ENCODE measurements at places on chromosomes 6 and 20.

GRCh38 chr20:14829906-14830305 is 492.5 kb upstream of the FLRT3 start:
- peak; percentile 34 for ATAC-seq

DNA sequence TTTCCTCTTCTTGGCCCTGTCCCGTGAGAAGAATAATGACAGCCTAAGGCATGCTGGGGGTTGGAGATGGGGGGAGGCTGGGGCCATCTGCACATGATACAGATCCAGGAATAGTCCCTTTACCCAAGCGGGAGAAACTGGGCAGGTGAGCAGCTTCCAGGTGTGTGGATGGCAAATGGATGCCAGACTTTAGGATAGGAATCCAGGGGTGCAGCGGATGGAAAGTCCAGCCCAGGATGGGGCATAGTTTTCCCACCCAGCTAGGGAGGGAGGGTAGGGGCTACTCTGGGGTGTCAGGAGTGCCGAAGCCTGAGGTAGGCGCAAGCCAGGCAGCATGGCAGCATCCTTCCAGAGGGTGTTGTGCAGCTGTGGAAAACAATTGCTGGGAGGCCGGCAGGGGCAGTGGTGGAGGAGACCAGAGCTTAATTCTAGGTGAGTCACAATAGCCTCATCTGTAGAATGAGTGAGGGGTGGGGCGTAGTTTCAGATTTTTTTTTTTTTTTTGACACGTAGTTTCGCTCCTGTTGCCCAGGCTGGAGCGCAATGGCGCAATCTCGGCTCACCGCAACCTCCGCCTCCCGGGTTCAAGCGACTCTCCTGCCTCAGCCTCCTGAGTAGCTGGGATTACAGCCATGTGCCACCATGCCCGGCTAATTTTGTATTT is 15.4 kb upstream of the FAM110A start:
- no peak for ATAC-seq

DNA sequence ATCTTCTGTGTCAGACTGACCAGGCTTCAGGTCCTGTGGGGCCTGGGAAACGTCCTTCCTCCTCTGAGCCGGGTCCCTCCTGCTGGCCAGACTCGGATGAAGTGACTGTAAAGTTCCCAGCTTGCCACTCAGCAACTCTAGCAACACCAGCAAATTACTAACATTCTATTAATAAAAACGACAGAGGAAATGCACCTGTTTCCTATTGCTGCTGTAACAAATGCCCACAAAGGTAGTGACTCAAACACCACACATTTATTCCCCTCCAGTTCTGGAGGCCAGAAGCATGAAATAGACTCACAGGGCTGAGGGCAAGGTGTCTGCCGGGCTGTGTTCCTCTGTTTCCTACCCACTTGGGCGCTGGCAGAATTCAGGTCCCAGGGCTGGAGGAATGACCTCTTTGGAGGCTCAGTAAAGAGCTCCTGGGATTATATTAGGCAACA is 48.8 kb downstream of the CTCFL start:
- peak; percentile 72 for ATAC-seq

DNA sequence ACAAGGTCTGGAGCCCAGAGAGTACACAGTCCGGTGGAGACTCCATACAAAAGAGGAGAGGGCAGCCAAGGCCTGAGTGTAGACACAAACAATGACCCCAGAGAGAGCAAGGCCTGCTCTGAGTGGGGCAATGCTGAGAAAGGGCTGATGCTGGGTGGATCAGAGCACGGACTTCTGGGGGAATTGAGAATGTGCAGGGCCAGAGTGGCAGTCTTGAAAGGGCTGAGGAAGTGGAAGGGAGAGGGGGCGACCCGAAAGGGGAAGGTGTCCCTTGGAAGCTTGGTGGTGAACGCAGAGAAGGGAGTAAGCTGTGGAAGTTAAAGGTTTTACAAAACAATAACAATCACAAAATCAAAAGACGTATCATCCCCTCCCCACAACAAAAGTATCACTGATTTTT is 12.0 kb upstream of the GRM4 start:
- ATAC-seq: no peak

GRCh38 chr6:46628976-46629375 is 23.6 kb downstream of the CYP39A1 start:
- no peak for ATAC-seq

DNA sequence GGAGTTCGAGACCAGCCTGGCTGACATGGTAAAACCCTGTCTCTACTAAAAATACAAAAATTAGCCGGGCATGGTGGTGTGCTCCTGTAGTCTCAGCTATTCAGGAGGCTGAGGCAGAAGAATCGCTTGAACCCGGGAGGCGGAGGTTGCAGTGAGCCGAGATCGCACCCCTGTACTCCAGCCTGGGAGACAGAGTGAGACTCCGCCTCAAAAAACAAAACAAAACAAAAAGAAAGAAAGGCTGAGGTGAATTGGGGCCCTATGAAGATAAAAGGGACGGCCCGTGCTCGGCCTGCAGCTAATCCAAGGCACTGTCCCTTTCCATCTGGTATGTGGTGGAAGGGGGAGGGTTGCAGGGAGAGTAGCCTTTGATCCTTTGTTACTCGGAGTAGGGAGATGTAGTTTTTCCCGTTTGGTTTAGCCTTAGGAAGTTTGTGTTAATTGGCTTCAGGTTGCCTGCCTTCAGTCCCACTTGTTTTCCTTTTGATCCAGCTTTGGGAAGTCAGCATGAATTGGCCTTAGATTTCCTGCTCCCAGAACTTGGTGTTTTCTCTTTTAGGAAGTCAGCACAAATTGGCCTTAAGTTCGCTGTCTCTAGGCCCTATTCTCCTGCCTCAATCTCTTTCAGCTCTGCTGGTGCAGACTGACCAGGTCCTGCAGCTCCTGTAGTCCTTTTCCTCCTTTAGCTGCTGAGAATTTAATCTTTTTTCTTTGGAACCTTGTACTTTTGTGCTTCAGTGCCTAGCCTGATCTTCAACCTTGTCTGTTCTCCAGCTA is 36.1 kb upstream of the PAQR8 start:
- ATAC-seq: no peak

GRCh38 chr20:11992426-11992825 is 74.7 kb downstream of the BTBD3 start:
- ATAC-seq: no peak

All from stimulated activated memory B cell treated with anti-CD40 and anti-IgM and Interleukin-4, amounts not matched to agents 10 μg/mL and 1 μg/mL and 100 μg/mL, for 72 hours (primary cell).